ENCODE measurements at places on chromosomes 5 and 9.

GRCh38 chr5:178476972-178477754, 113.0 kb downstream of the COL23A1 start:
- no peak for DNase-seq

GRCh38 chr5:57784121-57784520, 301.5 kb upstream of the ACTBL2 start:
- DNase-seq: no peak

DNA sequence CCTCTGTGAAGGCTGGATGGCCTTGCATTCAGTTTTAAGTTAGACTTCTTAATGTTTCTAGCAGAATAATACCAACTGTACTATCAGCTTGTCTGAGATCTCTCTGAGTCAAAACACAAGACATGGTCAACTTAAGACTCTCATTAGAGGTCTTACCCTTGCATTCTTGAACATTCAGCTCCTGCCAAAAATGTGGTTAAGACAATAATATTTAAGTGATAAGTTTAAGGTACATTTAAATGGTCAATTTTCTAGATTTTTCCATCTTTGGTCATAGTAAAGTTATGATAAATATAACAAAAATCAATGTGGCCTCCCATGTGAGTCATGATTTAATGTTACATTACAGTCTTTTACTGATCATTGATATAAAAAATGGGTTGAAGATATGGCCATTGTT, 75.0 kb downstream of the NR2F1 start:
- DNase-seq: no peak

- DNase-seq: no peak
Measured at GRCh38 chr5:168995024-168995423, 305.9 kb downstream of the SLIT3 start.

DNA sequence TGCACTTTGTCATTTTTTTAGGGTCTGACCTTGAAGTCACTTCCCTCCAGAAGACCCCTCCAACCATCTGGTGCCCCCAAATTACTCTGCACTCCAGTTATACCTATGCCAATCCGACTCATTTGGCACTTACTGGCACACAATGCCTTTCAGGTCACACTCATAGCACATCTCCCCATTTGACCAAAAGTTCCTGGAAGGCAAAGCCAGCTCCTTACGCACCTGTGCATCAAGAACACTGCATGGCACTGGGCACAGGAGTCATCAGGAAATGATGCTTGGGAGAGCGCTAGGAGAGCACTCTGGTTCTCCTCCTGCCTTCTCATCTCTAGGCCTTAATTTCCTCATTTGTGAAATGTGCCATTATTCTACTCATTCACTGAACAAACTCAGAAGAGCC, 2.9 kb downstream of the TNIP1 start:
- DNase-seq: no peak

DNA sequence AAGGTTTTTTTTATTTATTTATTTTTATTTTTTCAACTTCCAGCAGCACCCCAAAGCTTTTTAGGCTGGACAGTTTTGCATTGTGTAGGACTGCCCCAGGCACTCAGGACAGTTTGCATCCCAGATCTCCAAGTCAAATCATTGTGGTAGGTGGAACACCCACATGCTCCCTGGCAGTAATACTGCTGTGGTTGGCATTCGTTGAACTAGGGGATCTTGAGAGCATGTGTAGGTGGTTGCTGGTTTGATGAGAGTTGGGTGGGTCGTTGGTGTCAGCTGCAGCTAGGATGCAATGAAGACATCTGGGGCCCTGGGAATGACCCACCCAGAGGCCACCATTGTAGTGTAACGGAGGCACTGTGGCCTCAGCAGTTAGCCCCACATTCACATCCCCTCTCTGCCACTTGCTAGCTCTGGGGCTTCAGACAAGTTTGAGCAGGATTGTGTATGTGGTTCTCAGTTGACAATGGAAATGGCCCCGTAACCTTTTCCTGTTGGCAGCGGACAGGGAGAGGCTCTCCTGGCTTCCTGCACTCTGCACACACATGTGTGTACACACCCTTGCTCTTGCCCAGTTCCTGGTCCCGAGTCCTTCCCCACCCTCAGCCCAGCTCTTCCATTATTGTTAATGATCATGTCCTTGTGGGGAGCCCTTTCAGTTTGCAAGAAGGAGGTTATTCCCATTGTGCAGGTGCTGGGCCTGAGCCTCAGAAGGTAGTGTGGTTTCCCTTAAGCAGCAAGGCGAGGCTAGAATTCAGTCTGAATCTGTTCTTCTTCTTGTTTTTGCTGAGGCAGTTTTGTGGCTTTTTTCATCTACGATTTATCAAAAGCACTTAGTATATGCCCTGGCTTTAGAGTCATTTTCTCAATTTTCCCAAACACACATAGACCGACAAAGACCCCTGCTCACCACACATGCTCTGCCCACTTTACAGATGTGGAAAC, 46.5 kb downstream of the PPARGC1B start:
- DNase-seq: no peak

- no peak for DNase-seq
Measured at GRCh38 chr9:134406366-134407120, 80.3 kb downstream of the RXRA start.

DNA sequence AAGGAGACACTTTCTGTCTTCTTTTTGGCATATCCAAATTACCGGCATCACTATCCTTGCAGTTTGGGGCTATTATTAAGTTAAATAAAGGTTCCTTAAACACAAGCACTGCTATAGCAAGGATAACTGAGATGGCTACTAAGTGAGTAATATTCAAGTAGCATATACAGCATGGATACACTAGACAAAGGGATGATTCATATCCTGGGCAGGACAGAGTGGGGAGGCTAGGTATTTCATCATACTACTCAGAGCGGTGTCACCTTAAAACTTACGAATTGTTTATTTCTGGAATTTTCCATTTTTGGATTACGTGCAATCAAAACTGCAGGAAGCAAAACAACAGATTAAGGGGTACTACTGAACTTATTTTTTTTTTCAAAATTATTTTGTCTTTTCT, 54.1 kb downstream of the FER start:
- DNase-seq: no peak

DNA sequence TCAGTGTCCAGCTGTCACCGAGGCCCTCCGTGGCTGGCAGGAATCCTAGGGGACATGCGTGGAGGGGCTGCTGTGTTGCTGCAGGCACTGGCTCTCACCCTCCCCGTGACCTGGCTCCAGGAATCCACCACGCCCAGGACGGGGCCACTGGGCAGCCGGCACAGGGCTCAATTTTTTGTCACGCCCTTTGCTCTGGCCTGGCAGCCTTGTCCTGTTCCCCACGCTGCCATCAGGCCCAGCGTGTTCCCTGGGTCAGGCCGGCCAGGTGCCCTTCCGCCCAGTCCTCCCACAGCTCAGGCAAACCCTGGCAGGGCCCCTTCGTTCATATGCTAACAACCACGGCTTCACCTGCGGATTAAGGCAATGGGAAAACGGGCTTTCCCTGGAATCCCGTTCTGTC, 37.3 kb downstream of the PROP1 start:
- no peak for DNase-seq

GRCh38 chr5:119327018-119327417, 28.8 kb upstream of the TNFAIP8 start:
- DNase-seq: peak; percentile 66

GRCh38 chr5:7209658-7210057, 186.3 kb upstream of the ADCY2 start:
- no peak for DNase-seq

DNA sequence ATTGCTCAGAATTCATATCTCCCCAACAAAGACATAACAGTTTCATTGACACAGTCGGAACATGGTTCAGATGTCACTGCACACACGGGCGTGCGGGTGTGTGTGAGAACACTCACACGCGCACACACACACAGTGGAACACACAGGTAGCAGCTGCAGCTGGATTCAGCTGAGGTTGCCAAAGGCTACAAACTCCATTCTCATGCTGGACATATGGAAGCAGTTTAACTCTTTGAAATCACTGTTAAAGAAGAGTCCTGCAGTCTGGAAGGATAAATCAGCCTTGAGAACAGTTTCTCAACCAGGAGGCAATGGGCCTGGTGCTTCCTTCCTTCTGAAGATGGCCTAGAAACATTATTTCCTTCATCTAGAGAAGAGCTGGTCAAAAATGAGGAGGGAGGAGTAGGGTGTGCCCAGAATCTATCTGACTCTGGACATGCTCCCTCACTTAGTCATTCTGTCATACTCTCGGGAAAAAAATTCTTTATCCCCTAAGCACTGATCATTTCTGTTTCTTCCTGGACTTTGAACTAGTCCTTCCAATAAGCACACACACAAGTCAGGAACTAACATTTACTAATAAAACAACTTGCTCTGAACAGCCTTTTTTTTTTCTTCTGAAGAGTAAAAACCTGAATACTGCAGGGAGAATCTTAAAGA, 160.6 kb downstream of the ZDHHC21 start:
- DNase-seq: no peak

DNA sequence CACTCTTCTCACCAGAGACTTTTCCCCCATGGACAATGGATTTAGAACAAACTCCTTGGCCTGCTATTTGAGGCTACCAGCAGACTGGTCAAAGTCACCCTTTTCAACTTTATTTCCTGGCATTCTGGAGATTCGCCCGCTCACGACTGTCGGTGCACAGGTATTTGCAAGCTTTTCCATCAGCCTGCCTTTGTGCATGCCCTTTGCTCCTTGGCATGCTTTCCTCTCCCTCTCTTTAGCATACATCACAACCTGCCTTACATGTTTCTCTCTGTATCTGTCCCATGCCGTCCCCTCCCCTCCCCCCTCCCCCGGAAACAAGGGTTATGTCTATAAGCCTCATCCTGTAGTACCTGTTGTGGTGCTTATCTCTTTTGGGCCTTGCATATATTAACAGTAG, 257.1 kb downstream of the AOPEP start:
- DNase-seq: no peak

DNA sequence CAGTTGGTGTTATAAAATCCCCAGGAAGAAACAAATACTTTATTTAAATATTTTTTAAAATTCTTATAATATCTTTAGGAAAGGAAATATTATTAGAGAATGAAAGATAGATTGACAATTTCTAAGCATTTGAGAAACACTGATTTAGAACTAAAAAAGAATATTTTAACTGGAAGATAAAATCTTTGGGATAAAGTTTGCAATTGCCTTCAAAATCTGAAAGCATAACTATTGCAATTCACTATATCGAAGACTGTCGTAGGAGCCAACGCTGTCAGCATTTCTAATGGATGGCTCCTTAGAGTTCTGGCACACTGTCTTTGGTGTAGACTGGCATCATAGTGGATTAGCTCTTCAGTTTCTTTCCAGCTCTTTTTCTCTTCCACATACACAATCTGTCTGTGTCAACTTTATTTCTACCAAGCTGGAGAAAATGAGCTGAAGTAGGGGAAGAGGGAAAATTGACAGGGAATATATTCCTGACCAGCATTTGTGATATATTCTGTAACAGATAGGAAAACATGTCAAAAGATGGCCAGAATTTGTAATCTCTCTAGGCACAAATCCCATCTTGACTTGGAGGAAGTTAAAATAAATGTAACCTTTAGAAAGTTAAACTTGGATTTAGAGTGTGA, 1561.4 kb downstream of the MAT2B start:
- DNase-seq: no peak

GRCh38 chr5:64958757-64959391, 190.1 kb downstream of the CWC27 start:
- no peak for DNase-seq

GRCh38 chr5:92749943-92750342, 831.1 kb downstream of the NR2F1-AS1 start:
- no peak for DNase-seq

GRCh38 chr9:749716-750115, 91.8 kb upstream of the DMRT1 start:
- DNase-seq: peak; percentile 31

DNA sequence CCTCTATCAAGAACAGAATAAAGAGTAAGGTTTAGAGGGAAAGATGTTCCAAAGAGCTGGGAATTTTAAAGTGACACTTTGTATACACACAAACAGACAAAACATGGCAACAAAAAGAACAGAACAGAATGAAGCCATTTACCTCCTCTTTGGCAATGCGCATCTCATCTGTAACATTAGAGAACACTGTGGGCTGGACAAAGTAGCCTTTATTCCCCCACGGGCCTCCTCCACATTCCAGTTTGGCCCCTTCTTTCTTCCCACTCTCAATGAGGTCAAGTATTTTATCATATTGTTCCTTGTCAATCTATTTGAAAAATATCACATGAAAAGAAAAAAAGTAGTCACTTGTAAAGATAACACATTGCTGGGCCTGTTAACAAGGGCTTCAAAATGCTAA, 41.0 kb downstream of the ALDH1A1 start:
- DNase-seq: no peak

DNA sequence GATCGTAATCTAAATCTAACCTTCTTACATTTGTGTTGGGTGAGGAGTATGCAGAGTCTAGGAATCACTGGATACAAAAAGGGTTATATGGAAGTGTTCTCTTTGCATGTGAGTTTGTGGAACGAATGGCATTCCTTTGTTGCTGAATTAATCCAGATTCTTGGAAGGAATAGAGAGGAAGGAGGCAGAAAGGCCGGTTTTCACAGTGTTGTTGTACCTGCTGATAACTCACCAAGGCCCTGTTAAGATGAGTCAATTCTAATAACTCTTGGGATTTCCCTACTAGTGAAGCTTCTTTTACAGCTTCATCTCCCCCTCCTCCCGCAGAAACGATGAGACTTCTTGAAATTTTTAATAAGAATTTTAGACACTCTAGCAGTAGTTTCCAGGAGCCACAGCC, 84.0 kb downstream of the ZSWIM6 start:
- no peak for DNase-seq

GRCh38 chr5:69509212-69509611, 16.6 kb downstream of the OCLN start:
- no peak for DNase-seq

DNA sequence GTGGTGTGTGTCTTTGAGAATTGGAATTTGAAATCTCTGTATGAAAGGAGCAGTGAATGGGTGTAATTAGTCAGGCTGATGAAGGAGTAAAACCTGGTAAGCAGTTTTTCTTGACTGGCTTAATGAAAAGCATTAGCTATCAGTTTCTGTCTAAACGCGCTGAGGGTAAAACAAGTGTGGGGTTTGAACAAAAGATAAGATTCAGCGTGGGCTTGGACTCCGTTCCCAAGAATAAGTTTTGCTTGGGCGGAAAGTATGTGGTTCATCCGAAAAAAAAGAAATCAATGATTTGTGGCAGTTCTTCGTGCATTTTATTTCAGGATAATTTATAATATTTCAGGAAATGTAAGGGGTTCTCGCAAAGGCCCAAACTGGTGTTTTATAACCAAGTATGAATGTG, 217.3 kb downstream of the NTRK2 start:
- DNase-seq: no peak

- DNase-seq: peak; percentile 70
Measured at GRCh38 chr5:35852084-35852734, 4.5 kb upstream of the IL7R start.

GRCh38 chr9:71744754-71745521, 23.4 kb downstream of the CEMIP2 start:
- DNase-seq: no peak

- DNase-seq: no peak
Measured at GRCh38 chr9:70083429-70083828, 39.8 kb downstream of the MAMDC2 start.

DNA sequence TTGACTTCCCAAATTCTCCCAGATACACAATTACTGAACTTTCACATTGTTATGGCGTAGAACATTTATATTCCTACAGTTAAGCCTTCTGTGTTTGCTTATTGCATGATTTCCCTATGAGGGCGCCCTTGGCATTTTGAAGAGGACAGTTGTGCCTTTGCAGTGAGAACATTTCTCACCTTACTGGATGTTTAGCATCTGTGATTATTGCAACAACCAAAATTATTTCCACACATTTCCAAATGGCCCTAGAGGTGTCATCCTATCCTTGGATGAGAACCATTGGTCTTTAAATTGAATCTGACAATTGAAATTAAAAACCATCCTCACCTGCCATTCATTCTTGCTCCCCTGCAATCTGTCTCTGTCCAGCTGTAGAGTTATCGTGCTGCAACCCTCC, 104.0 kb downstream of the MAMDC2 start:
- no peak for DNase-seq

Data from stimulated activated CD8-positive, alpha-beta memory T cell treated with anti-CD3 and anti-CD28 coated beads, Interleukin-4, amount 100 ng/mL, for 48 hours (primary cell).